ENCODE measurements at places on chromosomes 4 and X.

- no peak for DNase-seq
Measured at GRCh38 chrX:129239371-129239770, 283.9 kb downstream of the SMARCA1 start.

GRCh38 chr4:54215379-54216077 lies 13.6 kb upstream of the PDGFRA start:
- DNase-seq: no peak

- DNase-seq: no peak
Measured at GRCh38 chr4:8746523-8747466, 124.8 kb downstream of the HMX1 start.

GRCh38 chrX:119622356-119623232 lies 16.4 kb upstream of the NKRF start:
- DNase-seq: no peak

DNA sequence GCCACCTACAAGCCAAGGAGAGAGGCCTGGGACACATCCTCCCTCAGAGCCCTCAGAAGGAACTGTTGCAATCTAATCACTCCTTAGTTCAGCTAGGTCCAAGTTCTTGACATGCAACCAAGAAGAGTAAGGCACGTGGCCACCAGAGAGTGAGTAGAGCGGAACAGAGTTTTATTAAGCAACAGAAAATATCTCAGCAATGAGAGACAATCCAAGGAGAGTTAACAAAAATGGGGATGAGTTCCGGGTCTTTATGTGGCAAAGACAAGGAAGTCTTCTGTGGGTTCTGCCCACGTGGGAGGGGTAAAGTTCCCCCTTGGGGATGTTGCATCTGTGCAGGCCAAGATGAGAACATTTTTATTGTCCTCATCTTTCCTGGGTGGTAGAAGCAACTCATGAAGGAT lies 38.5 kb upstream of the PROM1 start:
- no peak for DNase-seq

DNA sequence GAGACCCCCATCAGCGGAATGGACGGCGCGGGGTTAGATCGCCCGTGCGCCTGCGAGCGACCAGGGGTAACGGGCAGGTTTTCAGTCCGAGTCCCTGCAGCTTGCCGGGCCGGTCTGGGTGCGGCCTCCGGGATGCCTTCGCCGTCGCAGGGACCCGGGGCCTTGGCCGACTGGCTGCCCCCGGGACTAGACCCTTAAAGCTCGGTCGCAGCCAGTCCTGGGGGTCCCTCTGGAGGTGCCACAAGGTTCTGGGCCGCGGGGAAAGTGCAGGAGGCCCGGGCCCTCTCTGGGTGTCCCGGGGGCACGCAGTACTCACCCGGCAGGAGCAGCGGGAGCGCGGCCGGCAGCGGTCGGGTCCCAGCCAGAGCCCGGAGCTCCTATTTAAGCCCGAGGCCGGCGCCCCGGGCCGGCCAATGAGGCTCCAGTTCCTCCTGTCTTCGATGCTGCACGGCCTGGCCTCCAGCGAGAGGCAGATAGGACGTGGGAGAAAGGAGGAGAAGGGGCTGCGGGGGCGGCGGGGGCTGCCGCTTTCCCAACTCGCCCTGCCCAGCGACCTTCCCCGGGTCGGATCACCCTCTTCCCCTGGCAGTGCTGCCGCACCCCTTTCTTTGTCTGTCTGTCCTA lies at the start of gene SPON2:
Gene SPON2, minus strand, starts transcription at position 356 of the 624 bp plus-strand sequence.
- DNase-seq: no peak

- DNase-seq: no peak
Measured at GRCh38 chr4:38491854-38492478, 172.0 kb upstream of the KLF3 start.

GRCh38 chr4:2651546-2651945 lies 104.6 kb downstream of the TNIP2 start:
- no peak for DNase-seq

DNA sequence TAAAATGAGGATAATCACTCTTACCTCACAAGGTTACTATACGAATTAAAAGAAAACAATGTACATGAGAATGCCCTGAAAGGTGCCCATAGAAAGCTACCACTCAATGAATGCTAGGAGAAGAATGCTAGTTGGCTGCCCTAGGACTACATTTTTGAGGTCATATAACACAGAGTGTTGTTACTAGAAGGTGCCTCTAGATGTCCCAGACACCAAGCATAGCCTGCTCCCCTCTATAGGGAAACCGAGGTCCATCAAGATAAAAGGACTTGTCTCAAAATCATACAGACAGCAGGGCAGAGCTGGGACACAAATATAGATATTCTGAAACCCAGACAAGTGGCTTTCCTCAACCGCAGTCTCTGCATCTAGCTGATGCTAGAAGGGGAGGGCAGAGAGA lies 147.0 kb upstream of the ARHGEF9 start:
- no peak for DNase-seq

GRCh38 chr4:40232610-40233009 lies 35.8 kb downstream of the RHOH start:
- DNase-seq: no peak

DNA sequence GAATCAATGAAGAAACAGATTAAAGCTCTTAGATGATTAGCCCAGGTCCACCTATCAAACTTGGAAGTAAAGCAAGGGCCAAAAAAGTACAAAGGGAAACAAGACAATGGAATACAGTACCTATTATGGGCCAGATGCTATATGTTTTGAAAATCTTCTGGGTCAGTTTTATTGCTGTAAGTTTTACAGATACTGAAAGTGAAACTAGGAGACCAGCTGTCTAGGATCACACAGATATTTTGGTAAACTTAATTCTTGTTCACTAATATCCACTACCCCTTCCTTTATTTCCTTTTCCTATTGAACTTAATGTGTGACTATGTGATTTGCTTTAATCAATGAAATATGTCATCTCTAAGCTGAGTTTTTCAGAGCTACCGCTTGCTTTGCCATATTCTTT lies 505.4 kb upstream of the PITX2 start:
- DNase-seq: no peak

DNA sequence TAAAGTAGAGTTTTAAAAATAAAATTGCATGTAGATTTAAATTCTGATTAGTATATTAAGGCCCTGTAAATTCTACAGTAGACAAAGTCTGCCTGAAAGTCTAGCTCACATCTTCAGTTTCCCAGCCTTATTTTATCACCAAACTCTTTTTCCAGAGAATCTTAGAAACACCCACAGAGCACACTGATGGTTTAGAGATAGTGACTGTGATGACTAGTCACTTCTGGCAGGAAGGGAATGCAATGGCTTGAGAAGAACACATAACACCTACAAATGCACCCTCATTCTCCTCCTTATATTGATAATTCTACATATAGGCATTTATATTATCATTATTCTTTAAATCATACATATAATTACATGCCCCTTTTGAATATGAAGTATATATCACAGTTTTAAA lies 232.9 kb downstream of the ARAP2 start:
- no peak for DNase-seq

DNA sequence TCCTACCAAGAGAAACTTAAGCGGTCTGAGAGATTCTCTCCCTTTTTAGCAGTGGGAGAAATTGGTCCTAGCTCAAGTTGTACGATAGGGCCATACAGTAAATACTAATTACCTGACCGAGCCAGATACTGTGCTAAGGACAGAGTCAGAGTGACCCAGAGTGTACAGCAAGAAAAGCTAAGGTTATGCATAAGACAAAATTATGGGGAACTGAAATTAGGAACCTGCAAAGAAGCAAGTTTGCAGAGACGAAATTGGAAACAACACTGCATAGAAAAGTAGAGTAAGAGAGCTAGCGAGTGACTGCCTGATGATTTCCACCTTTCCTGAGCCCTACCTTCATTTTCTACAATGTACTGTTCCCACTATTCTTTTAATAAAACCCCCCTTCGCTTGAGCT lies 278.1 kb downstream of the NKX6-1 start:
- no peak for DNase-seq

Measured in neural crest cell (in vitro differentiated cells).